ENCODE measurements at places on chromosomes 6 and 20.

GRCh38 chr20:2341336-2341735 lies 39.4 kb upstream of the TGM6 start:
- no peak for DNase-seq

DNA sequence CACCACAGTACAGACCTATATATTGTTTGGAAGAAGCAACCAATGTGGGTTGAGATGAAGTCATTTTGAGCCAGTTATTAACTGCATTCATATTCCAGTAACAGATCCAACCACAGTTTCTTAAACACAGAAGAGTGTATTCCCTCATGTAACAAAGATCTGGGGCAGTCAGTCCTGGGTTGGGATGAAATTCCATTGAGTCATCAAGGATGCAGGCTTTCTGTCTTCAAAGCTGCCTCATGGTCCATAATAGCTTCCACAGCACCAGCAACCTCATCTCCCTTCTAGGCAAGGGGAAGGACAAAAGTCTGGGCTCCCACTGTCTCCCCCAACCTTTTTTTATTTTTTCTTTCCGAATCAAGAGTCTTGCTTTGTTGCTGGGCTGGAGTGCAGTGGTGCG lies 2.9 kb upstream of the SOD2 start:
- DNase-seq: no peak

DNA sequence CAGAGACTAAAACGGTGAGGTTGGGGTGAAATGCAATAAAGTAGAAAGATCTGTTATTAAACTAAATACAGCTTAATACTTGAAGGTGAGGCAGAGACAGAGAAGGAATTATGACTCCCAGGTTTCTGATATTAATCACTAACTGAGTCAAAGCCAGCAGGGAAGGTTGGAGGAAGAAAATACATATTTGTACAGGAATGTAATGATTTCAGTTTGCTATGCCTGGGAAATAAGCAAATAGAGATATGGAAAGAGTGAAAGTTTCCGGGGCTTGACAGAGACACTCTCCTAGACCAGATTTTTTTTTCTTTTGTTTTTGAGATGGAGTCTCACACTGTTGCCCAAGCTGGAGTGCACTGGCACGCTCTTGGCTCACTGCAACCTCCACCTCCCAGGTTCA lies 76.8 kb downstream of the PTPRK start:
- DNase-seq: no peak

DNA sequence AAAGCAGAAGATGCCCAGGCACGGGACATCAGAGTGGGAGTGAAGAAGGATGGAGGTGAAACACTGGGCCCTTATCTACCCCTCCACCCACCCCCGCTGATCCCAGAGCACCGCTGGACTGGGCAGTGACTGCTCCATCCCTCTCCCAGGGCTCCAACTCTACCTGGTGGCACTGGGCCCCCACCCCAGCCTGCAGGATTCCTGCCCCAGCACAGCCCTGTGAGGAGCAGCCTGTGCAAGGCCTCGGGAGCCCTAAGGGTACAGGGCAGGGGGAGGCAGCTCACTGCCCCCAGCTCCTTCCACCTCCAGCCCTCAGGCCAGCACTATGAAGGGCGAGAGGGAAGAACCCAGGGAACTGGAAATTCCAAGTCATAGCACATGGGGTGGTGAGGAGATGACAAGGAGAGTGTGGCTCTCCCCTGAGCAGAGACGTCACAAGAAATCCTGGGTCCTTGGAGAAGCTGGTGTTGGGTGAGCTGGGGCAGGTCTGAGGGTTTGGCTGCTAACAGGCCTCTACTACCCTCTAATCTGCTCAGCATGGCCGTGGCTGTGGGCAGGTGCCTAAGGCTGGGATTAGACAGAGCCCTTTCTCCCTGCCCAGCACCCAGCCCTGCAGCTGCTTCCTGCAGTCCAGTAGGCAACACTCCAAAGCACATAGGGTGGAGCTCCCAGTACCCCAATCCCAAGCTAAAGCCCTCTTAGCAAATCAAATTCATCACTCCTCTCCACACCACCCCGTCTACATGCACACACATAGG lies 3.5 kb downstream of the CST3 start:
- DNase-seq: no peak

- no peak for DNase-seq
Observed at GRCh38 chr6:155171747-155172449, 91.9 kb upstream of the CLDN20 start.
